Stimulated activated CD4-positive, alpha-beta T cell treated with anti-CD3 and anti-CD28 coated beads, Interleukin-12 subunit alpha, Interleukin-12 subunit beta, amount 100 ng/mL, for 48 hours (primary cell): ENCODE measurements at places on chromosomes 7 and 10.

GRCh38 chr7:131829947-131830558, 273.6 kb upstream of the PODXL start:
- DNase-seq = no peak

DNA sequence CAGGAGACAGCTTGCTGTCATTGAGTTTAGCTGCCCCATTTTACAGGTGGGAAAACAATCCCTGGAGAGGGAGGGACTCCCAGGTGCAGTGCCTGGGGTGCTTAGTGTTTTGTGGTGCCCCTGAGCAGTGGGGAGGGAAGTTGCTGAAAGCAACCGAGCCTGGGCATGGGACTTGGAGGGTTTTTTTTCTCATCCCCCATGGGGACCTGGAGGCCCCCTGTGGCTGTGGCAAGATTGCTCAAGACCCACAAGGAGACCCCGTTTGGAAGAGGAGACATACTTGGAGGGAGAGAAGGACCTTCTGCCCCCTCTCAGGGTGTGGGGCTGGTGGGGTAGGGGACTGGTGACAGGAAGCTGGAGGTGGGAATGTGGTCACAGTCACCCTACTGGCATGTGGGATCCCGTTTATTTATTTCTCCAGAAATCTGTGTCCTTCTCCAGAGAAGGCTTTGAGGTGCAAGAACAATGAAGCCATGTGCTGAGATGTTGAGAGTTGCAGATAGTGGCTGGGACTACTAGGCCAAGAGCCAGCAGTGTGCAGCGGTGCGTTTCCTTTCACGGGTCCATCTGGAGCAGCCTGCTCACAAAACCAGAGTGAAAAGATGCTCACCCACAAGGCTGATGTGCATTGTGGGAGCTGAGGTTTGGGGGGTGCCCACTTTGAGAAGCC, 21.5 kb downstream of the ZMIZ1 start:
- DNase-seq = no peak

- no peak for DNase-seq
Observed at GRCh38 chr7:28413011-28413410, 693 bp downstream of the CREB5 start.

DNA sequence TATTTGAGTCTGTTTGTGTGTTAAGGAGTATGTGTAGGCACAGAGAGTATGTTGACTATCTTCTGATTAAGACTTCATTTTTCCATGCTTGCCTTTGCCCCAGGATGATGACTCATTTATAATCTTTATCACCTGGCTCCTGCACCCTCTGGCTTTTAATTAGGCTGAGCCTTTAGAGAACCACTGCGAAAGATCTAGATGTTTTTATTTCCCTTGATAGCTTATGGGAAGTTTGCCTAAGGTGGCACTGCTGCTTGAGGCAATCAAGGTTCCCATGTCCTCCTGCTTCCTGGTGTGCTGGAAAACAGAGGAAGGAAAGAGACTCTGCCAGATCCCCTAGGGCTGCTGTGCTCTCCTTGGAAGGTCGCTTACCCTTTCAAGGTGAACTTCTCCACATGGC, 114.6 kb downstream of the ARL4A start:
- DNase-seq = no peak

DNA sequence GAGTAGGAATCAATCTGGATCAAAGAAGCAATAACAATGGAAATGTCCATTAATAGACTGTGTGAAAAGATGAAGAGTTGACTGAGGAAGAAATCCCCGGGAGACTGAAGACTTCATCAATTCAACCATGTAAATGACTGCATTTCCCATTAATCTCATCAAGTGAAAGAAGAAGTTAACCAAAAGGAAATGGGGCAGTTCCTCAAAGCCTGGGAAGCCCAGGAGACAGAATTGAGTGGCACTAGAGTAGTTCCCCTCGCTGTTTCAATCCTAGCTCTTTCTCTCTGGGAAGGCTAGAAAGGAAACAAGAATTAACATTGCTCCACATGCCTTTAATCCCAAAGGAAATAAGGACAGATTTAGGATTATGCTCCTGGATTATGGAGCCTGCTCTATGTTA, 4.8 kb upstream of the OR6V1 start:
- DNase-seq = no peak

GRCh38 chr10:86205306-86206239, 161.0 kb downstream of the GRID1 start:
- no peak for DNase-seq

GRCh38 chr7:2220506-2220905, 12.2 kb downstream of the MAD1L1 start:
- DNase-seq = no peak

GRCh38 chr10:26486990-26487850, 49.1 kb downstream of the APBB1IP start:
- peak; percentile 55 for DNase-seq

DNA sequence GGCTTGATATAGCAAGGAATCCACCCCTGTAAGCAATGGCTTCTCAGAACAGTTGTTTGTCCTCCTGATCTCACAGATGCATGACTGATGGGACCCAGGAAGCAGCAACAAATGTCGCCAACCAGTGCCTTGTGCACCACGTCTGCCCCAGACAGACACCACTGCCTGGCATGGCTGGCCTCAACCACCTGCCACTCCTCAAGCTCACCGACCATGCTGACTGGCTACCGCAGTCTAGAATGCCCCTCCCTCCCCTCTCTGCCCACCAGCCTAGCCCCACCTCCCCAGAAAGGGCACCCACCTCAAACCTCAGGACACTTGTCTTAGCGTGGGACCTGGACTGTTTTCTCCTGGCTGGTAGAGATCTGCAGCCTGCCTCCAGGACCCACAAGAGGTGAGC, 24.0 kb downstream of the LRRC20 start:
- DNase-seq = no peak

DNA sequence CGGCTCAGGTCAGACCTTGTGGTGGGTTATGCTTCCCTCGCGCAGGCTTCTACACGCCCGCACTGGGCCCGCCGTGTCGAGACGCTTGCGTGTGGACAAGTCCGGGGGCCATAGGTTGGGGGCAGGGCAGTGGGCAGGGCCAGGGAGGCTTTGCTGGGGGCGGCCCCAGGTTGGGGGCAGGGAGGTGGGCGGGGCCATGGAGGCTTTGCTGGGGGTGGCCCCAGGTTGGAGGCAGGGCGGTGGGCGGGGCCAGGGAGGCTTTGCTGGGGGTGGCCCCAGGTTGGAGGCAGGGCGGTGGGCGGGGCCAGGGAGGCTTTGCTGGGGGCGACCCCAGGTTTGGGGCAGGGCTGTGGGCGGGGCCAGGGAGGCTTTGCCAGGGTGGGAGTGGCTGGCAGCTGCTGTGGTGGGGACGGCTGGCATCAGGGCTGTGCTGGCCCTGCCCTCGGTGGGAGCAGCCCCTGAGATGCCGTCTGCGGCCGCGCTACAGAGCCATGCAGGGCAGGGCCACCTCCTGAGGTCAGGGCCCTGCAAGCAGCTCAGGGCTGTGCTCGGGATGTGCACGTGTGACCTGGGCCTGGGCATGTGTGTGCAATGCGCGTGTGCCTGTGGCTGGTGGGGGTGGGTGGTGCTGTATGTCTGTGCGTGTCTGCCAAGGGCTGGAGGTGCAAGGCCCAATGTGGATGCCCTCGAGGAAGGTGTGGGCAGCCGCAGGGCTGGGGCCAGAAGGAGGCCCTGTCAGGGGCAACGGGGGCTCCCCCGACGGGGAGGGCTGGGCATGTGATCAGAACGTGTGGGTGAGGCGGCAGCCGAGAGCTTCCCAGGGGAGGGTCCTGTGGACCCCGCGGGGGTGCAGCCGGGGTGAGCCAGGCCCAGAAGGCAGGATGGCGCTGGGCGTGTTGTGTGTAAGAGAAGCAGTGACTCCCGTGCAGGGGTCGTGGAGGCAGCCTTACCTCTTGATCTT, 72.5 kb upstream of the NKX6-2 start:
- DNase-seq = no peak

- DNase-seq = no peak
Observed at GRCh38 chr7:46220066-46220630, 299.1 kb upstream of the IGFBP3 start.

GRCh38 chr10:43739161-43739560, 90.5 kb upstream of the ZNF32 start:
- no peak for DNase-seq

DNA sequence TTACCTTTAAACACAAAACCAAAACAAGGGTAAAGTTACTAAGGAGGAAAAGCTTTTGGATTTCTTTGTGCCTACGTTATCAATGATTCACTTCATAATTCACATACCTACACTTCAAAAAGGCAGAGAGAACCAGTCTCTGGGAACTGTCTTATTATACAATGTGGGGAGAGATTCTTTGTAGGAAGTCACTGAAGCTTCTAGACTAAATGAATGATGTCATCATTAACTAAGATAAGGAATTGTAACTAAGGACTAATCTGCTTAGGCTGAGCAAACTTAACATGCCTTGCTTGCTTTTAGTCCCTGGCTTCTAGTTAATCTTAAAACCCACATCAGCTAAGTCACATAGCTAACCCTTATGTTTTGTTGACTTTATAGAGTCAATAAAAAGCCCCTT, 771.2 kb downstream of the NXPH1 start:
- DNase-seq = no peak

DNA sequence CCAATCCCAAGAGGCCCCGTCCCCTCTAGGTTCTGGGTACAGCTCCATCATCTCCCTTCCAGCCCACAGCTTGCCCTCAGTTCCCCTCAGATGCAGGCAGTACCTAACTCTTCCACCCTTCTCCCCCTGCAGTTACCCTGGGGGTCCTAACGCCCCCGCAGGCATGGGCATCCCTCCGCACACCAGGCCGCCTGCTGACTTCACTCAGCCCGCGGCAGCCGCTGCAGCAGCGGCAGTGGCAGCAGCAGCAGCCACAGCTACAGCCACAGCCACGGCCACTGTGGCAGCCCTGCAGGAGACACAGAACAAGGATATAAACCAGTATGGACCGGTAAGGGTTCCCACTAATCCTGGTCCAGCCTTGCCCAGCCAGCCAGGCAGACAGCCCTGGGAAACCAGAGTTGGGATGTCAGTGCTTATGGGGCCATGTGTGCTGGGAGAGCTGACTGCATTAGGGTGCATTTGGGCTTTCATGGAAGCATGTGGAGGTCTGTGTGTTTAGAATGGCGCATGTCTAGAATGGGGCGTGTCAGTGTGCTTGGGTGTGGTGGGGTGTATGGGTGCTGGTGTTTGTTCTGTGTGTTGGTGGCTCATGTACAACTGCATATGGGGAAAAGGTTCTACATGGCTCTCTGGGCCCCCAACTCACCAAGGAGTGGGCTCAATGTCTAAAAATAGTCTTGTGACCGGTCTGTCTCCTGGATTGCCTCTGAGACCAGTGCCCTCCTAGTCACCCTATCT, 55.1 kb upstream of the PPIF start:
- DNase-seq = no peak

DNA sequence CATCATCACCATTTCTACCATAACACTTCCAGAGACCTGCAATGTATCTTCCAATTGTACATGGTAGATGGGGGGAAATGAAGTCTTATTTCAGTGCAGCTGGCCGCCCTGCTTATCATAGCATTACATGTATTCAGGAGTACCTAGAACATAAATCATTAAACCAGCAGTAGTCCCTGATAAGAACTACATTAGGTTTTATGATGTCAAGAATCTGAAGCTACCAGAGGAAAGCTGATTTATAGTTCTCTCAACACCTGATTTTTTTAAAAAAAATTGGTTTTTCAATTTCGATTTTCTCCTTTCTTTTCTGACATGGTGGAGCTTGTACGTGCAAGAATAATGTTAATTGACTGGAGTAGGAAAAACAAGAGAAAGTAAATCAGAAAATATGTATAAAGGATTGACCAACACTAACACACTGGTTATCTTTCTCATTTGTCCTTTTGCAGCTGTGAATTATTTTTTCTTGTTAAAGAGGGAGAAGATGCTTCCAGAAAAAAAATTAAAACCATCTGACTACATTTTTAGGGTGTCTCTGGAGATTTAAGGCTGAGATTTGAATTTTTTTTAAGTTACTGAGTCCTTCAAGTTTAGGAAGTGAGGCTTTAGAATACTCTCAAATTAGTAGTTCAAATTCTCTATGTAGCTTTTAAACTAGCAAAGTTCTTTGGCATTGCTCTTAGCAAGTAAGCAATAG, 59.1 kb downstream of the CSTF2T start:
- DNase-seq = no peak

DNA sequence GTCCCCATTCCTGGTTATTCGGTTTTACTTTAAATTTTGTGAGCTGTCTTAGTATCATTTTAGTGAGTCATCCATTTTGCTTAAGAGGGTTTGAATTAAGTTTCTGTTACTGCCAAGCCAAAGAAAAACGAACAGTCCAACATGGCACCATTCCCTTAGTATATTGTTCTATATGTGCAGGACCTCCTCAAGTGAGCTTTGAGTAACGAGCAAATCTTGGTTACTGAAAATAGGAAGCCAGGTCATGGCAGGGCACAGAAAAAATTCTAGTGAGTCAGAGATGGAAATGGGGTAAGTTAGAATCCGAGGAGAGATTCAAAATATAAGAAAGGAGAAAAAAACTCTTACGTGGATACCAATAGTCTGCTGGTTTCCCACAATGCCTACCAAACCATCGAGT, 292.9 kb downstream of the BAMBI start:
- no peak for DNase-seq

GRCh38 chr7:70774950-70775527, 356.9 kb upstream of the GALNT17 start:
- no peak for DNase-seq

DNA sequence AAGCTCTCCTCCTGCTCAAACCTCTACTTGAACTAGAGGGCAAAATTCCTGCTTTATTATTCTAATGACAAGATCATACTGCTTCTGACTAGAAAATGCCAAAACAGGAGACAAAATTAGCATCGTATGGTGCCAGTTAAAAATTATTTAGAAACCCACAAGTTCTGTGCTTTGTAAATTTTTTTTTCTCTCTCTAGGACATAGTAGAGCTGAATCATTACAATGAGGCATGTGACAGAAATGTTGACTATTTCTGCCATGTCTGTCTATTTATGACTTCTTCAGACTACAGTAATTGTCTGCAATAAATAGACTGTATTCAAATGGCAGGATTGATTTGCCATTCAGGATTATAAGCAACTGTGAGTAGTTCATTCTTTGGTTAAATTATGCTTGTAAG, 335.8 kb downstream of the PRPF18 start:
- no peak for DNase-seq
